Stimulated activated CD8-positive, alpha-beta memory T cell treated with anti-CD3 and anti-CD28 coated beads, Interleukin-12 subunit alpha, Interleukin-12 subunit beta, amount 100 ng/mL, for 4 hours (primary cell): ENCODE measurements at places on chromosomes 1 and 21.

DNA sequence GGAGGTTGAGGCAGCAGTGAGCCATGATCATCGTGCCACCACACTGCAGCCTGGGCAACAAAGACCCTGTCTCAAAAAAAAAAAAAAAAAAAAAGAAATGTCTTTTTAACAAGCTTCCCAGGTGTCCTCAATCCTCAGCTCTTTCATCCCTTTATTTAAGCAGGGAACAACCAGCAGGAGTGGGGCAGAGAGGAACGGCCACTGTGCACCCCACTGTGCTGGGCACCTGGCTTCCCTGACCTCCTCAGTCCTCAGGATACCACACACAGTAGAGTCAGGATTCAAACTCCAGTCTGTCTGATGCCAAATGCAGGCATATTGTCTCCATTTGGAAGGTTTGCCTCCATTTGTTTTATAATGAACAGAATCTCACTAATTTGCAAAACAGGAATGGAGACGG, 19.8 kb upstream of the PTAFR start:
- no peak for DNase-seq

DNA sequence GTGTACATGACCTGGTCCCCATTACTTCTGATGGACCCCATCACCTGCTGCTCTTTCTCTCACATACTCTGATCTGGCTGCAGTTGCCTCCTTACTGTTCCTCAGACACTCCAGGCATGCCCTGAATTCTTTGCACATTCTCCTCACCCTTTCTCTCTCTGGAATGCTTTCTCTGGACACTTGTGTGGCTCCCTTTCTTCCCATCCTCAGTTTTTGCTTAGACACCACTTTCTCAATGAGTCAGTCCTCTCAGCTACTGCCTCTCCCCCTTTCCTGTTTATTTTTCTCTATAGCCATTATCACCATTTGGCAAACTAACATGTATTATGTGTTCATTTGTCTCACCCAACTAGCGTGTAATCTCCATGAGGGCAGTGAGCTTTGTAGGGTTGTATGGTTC, 28.1 kb downstream of the PLXNA2 start:
- DNase-seq, result no peak

GRCh38 chr1:91683598-91683951, 182.9 kb downstream of the CDC7 start:
- DNase-seq, result no peak

DNA sequence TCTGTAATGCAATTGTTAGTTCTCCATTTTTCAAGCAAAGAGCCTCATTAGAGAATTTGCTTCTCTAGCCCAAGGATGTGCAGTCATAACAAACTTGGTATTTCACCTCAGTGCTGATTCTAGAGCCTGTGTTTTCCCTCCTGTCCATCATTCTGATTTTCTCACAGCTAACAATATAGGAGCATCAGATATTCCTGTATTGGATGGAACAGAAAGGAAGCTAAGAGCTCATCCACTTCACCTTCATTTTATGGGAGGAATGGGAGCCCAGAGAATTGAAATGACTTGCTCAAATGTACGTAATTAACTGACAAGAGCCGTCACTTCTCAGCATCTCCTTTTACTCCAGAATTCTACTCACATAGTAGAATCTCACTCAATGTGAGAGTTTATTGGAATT, 96.6 kb downstream of the EDEM3 start:
- DNase-seq, result no peak

- DNase-seq, result no peak
These were observed 16.9 kb upstream of the SMIM12 start for GRCh38 chr1:34876406-34876805.

GRCh38 chr21:42041711-42042110, 29.4 kb upstream of the UMODL1 start:
- DNase-seq, result no peak

DNA sequence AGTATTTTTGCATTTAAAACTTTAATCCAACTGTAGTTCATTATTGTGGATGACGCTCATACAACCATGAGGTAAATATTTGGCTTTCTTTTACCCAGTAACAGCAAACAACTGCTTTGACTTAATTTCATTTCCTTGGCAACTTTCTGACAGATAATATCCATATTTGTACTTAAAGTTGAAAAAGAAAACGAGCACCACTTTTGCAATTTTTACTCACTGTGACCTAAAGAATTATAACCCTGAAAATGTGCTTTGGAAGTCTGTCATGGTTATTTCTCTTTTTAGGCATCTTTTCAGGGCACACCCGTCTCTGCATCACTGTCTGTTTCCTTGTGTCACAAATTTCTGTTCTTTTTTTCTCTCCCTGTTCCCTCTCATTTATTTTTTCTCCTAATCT, 918 bp upstream of the CD2 start:
- DNase-seq, result no peak

GRCh38 chr1:162910161-162910560, 49.2 kb upstream of the CCDC190 start:
- no peak for DNase-seq

GRCh38 chr1:45331436-45332345, 5.0 kb downstream of the HPDL start:
- DNase-seq, result no peak
